Fibroblast of lung (primary cell): ENCODE measurements at places on chromosomes 5 and 9.
A peak's percentile ranks its signal among the peaks of the same experiment; 100 is the strongest.

DNA sequence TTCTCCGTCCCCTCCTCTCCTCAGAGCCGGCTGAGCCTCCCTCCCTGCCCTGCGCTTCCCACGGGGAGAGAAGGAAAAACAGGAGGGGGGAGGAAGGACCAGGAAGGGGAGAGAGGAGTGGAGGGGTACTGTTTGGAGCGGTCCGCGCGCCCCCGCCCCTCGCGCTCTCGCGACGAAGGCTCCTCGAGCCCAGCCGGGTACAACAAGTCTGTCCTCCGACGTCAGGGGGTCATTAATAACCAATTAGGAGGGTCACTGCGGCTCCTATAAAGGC, 480 bp upstream of the PRDM12 start:
- no peak for DNase-seq

DNA sequence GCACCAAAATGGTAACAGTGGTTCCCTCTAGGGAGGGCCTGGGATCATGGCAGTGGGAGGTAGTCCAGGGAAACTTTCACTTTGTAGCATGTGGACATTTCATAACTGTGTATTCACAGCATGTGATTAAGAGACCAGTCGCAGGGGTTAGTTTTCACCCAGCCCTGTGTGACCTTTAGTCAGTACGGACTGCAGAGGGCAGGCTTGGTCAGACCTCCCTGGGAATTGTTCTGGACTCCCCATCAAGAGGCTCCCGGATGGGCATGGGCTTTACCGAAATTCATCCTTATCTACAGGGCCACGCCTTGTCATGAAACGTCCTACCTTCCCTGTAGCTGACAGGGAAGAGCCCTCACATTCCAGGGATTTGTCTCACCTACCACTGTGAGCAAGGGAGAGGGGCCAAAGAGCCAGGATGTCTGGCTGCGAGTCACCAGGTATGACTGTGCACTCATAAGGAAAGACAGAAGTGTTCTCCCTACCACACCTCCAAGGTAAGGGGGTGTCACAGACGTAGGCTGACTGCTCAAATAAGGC, 19.9 kb downstream of the GPX3 start:
- DNase-seq: peak; percentile 21

- DNase-seq: peak; percentile 89
These were observed 42.2 kb downstream of the PTTG1 start for GRCh38 chr5:160463740-160464465.

- DNase-seq: no peak
These were observed 53.8 kb downstream of the COX7C start for GRCh38 chr5:86671536-86671935.

- peak; percentile 8 for DNase-seq
These were observed 232.3 kb upstream of the PTGER4 start for GRCh38 chr5:40447438-40447837.
